ENCODE measurements at places on chromosomes 16 and 17.

DNA sequence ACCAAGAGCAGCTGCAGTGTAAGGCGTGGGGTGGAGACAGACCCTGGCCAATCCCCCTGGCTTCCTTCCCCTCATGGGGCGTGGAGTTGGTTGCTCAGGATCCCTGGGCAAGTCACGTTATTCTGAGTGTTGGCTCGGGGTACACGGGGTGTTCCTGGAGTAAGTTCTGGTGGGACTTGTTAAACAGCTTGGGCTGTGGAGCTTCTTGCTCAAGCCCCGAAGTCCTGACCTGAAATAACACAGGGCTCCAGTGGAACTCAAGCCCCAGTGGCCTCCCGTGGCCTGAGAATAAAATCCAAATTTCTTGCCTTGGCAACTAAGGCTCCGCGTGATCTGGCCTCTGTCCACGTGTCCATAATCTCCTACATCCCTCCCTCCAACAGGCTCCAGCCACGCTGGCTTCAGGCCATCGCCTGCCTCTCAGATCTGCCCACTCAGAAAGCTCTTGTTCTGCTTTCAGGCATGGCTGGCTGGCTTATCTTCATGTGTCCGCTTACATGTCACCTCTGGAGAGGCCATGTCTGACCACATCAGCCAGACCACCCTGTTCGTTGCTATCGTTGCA is 49.3 kb upstream of the BCO1 start:
- no peak for DNase-seq

- no peak for DNase-seq
Observed at GRCh38 chr17:67082107-67082506, 37.8 kb downstream of the CACNG1 start.

GRCh38 chr16:58958749-58959148 is 224.6 kb upstream of the GOT2 start:
- DNase-seq: no peak

DNA sequence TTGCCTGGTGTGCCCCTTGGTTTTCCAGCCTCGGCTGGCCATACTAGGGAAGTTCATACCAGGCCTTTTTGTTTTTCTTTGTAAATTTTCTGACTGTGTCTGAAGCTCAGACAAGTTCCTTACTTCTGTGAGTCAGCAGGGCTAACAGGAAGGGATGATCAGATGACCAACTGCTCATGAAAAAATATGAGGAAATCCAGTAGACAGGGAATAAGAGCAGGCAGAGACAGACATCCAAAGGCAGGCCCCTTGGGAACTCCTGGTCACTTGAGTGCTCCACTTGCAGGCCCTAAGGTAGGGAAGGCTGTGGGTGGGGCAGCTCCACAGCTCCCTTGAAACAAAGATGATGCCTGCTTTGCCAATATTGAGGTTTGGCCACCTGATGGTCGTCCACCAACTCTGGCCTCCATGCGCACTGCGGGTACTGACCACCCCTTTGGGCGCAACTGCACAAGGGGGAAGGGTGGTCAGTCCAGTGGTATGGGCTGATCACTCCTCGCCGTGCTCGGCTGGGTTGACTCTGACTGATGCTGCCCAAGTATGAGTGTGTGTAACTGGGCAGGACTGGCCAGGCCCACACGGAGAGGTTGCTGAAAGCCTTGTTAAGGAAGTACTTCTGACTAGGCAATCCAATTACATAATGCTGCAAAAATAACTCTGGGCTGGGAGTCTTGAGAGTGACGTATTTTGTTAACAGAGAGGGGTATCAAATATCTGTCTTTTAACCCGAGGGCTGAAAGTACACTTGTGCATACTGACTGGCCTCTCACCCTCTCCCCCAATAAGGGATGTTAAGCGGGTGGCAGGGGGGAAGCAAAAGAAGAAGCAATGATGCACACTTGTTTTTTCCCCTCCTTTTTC is 20.8 kb upstream of the ZFHX3 start:
- DNase-seq: no peak

DNA sequence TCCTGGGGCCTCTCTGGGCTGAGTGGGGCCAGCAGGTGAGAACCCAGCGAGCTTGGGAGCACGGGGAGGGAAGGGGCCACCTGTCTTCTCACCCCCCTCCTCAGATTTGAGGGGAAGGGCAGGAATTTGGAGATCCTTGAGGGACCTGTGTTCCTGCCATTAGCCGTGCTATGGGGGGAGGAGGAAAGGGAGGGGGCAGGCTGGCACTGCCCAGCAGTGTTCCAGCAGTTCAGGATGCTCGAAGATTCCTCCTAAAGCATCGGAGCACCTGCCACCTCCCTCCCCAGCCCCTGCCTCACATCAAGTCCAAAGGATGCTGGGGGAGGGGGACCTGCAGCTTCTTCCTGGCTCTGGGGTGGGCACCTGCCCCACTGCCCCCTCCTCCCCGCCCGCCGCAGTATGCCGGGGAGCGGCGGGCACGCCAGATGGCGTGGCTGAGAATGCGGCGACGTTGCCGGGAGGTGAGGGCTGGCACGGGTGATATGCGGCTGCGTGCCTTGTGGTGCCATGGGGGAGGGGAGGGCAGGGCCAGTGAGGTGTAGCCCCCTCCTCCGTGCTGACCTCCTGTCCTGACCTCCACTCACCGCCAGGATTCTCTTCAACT is 4.7 kb upstream of the NEUROD2 start:
- DNase-seq: no peak

GRCh38 chr17:57911834-57912673 is 43.2 kb downstream of the CUEDC1 start:
- no peak for DNase-seq

- no peak for DNase-seq
Observed at GRCh38 chr16:55655897-55656681, at the start of gene SLC6A2. TSS of gene SLC6A2 (plus strand) at chr16:55655988. CDS start at chr16:55656695, 707 bp downstream.

DNA sequence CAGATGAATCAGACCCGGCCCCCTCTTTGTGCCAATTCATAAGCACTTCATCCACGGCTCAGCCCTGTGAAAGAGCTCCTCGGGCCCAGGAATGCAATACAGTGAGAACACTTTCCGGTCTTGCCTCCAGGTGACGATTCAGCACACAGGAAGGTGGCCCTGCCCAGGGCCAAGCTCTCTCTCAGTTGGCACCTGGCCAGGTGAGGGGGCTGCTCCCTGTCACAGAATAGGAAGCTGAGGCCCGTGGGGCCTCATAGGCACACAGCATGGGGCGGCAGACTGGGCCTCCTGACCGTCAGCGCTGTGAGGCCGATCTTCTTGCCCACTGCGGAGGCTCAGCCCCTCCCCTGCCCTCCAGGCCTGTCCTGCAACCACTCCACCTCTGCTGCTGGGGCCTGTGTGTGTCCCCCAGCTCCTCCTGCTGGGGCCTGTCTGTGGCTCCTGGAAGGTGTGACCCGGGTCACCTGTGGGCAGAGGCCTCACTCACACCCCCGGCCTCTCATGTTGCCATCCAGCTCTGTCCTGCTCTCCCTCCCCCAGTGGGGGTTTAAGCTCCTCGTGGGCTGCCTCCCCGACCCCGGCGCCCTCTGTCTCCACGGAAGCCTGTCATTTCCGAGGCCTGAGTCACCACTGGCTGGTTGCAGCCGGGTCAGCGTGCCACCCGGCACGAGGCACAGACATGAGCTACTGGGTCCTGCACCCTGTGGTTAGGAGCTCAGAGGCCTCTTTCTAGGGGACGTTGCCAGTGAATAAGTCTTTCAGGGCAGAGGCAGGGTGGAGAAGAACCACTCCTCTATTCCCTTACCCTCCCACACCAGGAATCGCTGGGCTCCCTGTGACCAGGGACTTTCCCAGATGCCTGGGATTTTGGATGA is 114.4 kb downstream of the SEC14L1 start:
- DNase-seq: no peak

- DNase-seq: no peak
Observed at GRCh38 chr16:7026639-7027038, 306.0 kb upstream of the RBFOX1 start.

- no peak for DNase-seq
Observed at GRCh38 chr17:7854078-7854777, 638 bp upstream of the TMEM88 start.

GRCh38 chr16:58046936-58047335 is 21.4 kb downstream of the MMP15 start:
- no peak for DNase-seq

DNA sequence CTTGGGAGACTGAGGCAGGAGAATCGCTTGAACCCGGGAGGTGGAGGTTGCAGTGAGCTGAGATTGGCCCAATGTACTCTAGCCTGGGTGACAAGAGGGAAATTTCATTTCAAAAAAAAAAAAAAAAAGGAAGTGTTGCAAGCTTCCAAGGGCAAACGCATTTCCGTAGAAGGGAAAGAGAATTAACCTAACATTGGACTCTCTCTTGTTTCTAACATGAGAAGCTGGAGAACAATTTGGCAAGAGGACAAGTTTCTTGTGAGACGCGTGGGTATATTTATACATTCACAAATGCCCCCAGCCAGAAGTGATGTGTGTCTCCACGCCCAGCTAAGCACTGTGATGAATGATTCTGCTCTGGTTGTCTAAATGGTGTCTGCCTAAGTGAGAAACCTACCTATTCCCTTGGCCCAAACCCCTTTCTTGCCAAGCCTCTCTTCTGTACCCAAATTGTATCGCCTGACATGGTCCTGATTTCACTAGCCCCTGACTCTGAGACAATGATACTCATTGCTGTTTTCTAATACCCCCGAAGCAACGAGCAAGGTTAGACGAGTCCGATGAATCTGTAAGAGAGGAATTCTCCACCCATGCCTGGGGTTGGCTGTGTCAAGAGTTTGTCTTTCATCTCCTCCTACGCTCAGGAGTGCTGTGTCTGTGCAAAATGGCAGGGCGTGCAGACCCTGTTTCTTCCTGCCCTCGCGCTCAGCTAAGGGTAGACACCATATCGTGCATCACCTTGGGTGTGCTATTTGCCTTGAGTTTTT is 14.2 kb upstream of the ST6GALNAC2 start:
- no peak for DNase-seq

DNA sequence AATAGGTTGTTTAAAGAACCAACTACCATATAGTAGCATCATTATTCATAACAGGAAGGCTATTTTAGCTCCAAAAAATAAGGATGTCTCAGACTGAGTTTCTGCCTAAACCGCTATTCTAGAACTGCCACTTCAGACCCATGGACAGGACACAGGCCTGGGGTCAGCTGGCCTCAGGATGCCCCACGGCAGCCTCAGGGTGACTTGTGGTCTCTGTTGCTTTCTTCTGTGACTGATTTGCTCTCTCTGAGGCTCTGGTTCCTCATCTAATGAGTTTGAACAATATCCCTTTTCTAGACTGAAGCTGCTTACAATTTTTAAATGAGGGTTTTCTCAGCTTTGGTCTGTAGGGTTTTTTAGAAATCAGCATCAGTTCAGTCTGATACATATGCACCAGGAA is 31.8 kb upstream of the IRF8 start:
- no peak for DNase-seq

- DNase-seq: no peak
Observed at GRCh38 chr17:8148560-8148959, 3.6 kb downstream of the PER1 start.

GRCh38 chr17:80804466-80804865 is 187.2 kb upstream of the CHMP6 start:
- no peak for DNase-seq
